ENCODE measurements at places on chromosomes 16 and 17. TPM values are rescaled to one million over a fixed set of nuclear protein-coding genes. Genes with fewer than 3 reads are reported as not detected.

GRCh38 chr17:38559051-38559879 lies 46.5 kb downstream of the SRCIN1 start:
- DNase-seq = no peak

DNA sequence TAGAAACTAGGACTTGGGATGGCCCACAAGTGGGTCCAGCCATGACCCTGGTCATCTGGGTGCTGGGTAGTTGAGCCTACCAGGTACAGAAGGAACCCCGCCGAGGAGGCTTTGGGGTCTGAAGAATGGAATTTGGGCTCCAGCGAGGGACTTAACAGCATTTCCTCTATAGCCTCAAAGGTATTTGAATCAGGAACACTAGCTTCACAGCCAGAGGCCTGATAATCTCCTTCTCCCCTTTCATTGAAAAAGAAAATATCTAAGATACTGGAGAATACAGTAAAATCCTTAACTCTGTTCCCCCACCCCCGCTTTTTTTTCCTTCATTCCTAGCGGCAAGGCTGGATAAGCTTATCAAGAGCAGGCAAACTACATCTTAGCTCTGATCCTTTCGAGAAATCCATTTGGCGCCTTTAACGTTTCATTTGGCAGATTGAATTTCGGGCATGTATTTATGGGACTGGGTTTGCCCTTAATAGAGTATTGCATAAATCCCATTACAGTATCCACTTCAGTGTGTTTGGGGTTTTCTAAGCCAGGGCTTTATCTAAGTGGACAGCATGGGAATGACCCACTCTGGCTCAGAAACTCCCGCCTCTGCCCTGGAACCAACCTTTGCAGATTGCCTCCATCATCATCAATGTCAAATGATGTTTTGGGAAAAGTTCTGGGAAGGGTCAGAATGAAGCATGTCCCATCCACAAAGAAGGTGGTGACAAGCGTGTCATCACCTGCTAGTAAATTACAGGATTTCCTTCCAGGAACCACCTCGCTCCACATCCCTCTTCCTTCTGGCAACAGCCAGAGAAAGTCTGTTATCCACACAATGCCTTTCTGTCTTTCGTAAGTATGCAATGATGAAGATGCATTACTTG lies 36.9 kb downstream of the XYLT1 start:
- DNase-seq = no peak

DNA sequence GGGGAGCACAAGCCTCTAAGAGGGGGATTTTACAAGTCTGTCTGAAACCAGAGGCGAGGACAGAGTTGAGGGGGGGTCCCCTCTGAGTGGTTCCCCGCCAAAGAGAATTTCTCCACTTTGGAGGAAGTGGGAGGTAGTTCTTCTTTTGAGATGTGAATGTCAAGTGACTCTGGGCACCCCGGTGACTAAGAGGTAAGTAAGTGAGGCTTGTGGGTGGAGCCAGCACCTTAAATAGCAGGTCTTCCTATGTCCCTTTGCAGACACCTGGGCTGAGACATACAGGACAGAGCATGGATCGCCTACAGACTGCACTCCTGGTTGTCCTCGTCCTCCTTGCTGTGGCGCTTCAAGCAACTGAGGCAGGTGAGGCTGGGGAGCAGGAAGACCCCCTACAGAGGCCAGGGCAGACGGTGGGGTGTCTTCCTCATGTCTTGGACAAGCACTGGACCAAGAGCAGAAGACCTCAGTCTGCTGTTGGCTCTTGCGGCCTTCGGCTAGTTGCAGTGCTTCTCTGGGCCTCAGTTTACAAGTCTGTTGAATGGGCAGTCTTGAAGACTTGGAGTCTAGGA lies at the start of gene CCL22:
TSS of gene CCL22 (plus strand) at position 257 of the 569 bp plus-strand sequence. CDS start at position 291, 34 bp downstream.
- no peak for DNase-seq

Gene MRPL38
- 77.1 TPM for polyA plus RNA-seq

- DNase-seq = no peak
Measured at GRCh38 chr17:9557857-9558256, 17.8 kb downstream of the STX8 start.

Gene SLC13A2
- polyA plus RNA-seq = 15.6 TPM

DNA sequence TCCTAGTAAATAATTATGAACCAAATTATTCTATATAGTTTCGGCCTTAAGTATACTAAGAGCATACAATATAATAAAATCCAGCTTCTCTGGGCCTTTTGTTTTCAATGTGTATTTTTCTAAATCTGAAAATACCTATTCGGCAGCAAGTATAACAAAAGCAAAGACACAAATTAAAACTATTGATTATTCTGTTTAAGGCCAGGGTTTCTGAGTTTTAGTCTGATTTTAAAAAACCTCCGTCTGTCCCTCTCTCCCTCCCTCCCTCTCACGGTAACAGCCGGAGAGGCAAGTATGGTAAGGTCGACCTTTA lies 1.5 kb downstream of the TOB1 start:
- DNase-seq = no peak

DNA sequence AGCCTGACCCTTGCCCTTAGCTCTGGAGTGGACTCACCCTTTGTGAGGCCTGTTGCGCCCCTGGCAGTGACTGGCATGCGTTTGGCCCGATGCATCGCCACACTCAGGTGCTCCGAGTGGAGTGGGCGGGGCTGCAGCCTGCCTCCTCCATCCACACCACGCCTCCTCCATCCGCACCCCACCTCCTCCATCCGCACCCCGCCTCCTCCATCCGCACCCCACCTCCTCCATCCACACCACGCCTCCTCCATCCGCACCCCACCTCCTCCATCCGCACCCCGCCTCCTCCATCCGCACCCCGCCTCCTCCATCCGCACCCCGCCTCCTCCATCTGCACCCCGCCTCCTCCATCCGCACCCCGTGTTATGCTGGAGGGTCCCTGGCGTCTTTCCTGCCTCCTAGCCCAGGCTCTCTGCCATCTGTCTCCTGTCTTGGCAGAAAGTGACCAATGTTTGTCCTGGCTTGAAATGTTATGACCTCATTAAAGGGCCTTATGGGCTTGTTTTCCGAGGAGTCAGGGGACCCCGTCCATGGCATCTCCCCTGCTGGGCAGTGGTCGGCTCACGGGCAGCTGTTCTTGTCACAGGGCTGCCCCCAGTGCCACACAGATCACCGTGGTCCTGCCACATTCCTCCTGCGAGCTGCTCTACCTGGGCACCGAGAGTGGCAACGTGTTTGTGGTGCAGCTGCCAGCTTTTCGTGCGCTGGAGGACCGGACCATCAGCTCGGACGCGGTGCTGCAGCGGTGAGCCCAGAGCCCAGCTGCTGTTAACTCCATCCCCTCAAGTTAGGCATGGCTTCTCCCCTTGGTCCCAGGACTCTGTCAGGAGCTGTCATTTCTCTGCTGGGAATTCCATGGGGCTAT lies 28.7 kb upstream of the MYO15B start:
- DNase-seq = no peak

DNA sequence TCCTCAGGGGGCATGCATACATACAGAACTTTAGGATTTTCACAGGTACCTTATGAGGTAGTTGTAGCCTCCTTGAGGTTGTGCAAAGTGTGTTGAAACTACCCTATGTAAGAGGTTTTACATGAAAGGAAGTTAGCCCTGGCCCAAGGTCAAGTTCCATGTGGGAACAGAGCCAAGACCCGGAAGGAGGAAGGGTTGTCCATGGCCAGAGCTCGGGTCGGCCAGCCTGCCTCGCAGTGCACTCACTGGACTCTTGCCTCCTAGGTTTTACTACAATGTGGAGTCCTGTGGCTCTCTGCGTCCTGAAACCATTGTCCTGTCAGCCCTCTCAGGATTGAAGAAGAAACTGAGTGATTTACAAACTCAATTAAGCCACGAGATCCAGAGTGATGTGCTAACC lies 8.2 kb downstream of the POLR2C start:
- DNase-seq = no peak

Gene GNGT2
- 2.2 TPM for polyA plus RNA-seq

Gene BTBD17
- 0.11 TPM for polyA plus RNA-seq

DNA sequence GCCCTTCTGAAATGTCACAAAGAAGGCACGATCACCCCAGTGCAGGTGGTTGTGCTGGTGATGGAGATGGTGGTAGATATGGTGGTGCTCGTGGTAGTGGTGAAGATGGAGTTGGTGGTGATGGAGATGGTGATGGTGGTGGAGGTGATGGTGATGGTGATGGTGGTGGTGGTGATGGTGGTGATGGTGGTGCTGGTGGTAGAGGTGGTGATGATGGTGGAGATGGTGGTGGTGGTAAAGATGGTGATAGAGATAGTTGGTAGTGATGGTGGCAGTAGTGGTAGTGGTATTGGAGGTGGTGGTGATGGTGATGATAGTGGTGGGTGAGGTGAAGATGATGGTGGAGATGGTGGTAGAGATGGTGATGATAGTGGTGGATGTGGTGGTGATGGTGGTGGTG lies 88.1 kb upstream of the SALL1 start:
- no peak for DNase-seq

- no peak for DNase-seq
Measured at GRCh38 chr16:359067-359763, 6.7 kb upstream of the AXIN1 start.

GRCh38 chr16:54062361-54063278 lies 224.0 kb downstream of the IRX3 start:
- no peak for DNase-seq

DNA sequence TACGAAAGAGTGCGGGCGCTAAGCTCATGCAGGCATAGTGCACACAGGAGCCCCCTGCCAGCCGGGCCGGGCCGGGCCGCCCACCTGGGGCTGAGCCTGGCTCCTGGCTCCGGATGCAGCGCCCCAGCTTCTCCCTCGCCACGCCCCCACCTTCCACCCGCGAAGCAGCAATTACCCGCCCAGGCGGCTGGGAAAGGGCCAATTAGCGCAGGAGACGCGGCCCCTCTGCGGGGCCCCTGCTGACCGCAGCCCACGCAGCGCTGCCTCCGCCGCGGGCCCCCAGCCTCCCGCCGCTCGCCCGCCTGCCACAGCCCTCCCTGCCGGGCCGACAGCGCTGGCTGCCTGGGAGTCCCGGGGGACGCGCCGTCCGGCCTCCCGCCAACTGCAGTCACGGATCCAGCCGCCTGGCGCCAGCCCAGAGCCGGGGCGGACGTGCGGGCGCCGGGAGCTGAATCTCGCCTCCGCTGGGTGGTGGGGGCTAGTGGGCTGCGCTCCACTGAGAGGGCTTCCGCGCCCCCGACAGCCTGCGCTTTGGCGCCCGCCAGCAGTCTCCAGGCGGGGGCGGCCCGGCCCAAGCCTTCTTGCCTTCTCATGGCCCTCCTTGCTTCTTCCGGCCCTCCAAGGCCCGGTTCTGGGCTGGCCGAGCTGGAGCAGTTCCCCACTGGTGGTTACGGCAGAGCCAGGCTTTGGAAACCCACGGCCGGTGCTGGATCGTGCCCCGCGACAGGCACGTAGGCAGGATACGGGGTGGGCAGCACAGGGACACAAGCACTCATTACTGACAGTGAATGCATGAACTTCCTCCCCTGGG lies 14.9 kb upstream of the CBFB start:
- DNase-seq = no peak

DNA sequence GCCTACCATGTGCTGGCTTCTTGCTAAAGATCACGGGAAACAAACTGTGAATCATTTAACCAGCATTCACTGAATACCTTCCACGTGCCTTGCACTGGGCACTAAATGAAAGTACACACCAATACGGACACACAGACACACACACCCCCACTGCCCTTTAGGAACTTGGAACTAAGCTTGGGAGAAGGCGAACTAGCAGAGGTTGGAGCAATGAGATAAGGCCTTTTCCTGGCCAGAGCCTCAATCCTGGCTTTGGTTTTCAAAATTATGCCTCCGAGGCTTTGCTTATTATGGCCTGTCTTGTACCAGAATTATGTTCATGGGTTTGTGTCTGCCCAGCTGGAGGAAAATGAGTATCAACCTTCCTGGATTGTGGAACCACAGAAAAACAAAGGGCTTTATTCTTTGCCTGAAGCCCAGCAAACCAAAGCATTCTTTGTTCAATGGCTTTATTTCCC lies 32.3 kb downstream of the CPPED1 start:
- DNase-seq = no peak

Gene ABCA8
- polyA plus RNA-seq = 0.72 TPM

Gene LGALS9B
- polyA plus RNA-seq = not detected

DNA sequence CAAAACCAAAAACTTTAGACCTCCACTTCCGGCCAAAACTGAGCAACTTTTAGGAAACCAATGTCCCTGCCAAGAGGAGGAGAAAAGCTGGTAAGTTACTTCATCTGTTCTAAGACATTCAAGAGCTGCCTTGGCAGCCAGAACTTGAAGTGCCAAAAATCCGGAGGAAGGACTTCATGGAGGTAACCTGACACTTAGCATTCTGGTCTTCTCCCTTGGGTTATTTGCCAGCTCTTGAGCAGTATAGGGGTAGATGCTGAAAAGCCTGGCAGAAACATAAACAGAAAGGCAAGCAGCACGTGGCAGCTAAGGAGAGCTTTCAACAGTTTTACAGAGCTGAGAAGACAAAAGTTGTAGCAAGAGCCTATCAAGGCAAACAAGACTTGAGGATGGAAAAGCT lies 53.2 kb downstream of the CDYL2 start:
- no peak for DNase-seq

Gene WDR59
- polyA plus RNA-seq = 82.1 TPM

DNA sequence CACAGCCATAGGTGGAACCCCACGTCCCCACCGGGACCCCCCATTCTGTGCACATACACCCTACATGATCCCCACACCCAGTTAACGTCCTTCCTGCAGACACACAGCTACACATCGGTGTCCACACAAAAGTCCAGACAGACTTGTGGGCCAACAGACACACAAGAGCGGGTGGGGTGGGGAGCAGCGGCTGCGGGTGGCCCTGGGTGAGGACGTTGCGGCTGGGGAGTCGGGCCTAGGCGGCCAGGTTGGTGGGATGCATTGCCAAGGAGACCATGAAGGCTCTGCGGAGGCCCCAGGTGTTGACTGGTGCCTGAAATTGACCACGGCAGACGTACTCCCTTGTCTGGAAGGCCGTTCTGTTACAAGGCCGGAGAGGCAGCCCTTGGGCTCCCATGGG lies 8.7 kb upstream of the DPEP1 start:
- DNase-seq = no peak

GRCh38 chr16:68265078-68265920 lies 973 bp downstream of the SLC7A6 start:
- no peak for DNase-seq

- no peak for DNase-seq
Measured at GRCh38 chr17:35084987-35085386, 21.5 kb upstream of the RFFL start.

DNA sequence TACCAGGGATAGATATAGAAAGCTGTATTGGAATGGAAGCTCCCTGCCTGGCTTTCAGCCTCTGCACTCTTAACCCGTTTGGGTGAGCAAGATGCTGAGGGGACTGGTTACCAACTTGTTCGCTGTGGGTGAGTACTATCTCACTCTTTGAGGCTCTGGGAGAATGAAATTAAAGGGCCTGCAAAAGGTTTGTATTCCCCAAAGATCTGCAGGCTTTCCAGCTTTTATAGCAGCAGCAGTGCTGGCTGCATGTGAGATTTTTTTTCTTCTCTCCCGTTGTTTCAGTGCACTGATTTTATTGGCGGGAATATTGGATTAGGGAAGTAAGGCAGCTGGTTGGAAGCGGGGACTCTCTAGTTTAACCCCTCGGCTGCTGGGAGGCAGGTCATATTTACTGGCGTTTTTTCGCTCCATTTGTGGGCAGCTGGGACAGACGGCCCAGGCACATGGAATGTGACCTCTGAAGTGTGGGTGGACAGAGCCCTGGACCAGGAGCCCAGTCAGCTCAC lies 30.9 kb downstream of the C17orf75 start:
- DNase-seq = no peak
